ENCODE measurements at places on chromosomes 5 and 9.

DNA sequence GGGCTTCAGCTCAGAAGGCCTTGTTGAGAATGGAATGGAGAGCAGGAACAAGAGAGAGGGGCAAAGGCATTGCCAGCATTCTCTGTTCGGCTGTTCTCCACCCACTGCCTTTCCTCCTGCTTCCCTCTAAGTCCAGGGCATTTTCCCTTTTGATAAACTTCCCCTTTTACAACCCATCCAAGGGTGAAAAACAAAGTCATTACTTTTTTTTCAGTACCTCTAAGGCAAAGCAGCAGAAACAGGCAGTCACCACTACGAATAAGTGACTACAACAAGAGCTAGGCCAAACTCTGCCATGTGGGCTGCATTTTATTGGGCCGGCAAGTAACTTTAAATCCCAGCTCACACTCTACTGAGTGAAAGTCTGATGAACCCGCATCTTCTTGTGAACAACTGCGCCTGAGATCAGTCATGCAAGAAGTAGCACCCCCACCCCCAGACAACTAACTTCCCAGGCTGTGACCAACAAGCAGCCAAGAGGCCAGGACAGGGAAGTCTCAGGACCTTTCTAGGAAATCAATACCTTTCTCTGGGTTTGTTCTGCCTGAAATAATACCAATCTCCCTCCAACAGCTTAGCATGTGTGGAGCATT is 13.1 kb downstream of the IL7R start:
- no peak for DNase-seq

GRCh38 chr5:142506756-142507155 is 179.1 kb downstream of the FGF1 start:
- no peak for DNase-seq

DNA sequence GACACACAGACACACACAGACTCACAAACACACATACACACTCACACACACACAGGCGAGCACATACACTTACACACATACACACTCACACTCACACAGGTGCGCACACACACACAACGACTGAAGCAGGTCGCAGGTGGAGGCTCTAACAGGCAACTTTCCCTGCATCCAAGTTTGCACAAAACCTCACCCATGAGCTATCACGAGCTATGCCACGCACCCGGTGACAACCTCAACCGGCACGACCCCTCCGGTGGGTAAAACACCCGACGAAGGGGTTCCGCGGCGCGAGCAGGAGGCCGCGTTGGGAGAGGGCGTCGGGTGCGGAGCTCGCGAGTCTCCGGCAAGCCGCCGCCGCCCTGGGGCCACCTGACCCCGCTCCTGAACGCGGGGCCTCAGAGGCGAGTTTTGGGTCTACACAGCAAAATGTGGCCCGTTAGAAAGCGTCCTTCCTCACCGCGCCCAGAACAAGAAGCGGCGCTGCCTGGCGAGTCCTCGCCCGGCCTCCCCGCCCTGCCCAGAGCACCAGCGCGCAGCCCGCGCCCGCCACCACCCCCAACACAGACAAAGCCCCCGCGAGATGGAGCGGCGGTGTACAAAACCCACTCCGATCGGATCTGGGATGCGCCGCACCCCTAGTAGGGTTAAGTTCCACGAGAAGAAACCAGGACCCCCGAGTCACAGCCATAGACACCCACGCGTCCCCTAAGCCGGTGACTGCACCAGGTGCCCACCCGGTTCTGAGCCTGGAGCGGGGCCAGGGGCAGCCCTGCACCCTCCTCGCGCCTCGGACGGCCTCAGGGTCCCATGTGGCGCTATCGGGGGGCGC is 665 bp downstream of the SLC6A3 start:
- no peak for DNase-seq

DNA sequence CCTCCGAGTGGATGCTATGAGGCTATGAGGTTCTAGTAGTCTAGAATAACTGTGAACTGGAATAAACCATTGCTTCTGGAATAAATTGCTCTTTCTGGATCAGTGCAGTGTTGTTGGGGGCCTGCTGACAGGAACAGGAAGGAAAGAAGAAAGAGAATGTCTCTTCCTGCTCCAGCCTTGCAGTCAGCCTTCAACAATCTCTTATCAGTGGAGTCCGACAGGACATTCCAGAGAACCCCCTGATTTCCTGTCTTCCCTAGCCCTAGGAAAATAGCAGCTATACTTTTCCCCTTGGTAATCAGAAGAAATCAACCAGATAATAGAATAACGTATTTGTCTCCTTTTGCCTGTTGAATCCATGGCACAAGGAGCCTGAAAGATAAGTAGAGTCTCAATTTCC is 55.4 kb downstream of the WDR36 start:
- no peak for DNase-seq

GRCh38 chr9:89368550-89368949 is 50.2 kb downstream of the SECISBP2 start:
- DNase-seq = no peak

All from choroid plexus epithelial cell (primary cell).